Fibroblast of pulmonary artery (primary cell): ENCODE measurements at places on chromosomes 4 and X.

DNA sequence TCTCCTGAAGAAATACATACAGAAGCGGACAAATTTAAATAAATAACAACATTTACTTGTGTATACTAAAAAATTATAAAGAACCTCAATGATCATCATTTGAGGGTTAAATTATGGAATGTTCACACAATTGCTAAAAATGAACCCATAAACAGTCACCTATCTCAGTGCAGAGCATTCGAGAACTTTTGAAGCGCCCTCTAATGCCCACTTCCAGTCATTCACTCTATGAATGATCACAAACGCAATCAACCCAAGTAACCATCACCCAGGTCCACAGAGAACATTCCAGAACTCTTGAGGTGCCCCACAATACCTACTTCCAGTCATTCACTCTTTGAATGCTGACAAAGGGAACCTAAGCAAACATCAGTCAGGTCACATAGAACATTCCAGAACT is 103.5 kb upstream of the PLAC1 start:
- DNase-seq: no peak

DNA sequence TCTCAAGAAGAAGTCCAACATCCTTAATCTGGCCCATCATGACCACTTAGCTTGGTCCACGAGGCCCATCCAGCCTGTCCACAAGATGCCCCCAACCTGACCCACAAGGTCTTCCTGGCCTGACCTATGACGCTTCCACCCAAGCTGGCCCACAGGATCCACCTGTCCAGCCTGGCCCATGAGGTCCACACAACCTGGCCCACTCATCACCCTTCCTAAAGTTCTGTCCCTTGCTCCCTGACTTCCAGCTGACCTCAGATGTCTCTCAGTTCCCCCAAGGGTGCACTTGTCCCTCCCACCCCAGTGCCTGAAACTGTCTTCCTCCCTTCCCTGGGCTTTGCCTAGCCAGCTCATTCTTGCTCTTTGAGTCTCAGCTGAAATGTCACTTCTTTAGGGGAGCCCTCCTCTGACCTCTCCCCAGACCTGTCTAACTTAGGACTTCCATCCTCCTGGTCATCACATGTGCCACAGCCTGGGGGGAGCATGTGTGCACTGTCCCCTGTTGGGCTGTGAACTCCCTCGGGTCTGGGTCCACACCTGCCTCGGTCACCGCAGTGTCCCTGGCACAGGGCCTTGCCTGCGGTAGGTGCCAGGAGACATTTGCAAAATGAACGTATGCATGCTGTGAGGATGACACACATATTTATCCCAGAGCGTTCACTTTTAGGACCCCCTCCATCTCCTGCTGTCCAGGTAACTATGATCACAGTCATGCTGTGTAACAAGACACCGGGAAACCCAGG is 61.7 kb downstream of the EVC start:
- DNase-seq: no peak

DNA sequence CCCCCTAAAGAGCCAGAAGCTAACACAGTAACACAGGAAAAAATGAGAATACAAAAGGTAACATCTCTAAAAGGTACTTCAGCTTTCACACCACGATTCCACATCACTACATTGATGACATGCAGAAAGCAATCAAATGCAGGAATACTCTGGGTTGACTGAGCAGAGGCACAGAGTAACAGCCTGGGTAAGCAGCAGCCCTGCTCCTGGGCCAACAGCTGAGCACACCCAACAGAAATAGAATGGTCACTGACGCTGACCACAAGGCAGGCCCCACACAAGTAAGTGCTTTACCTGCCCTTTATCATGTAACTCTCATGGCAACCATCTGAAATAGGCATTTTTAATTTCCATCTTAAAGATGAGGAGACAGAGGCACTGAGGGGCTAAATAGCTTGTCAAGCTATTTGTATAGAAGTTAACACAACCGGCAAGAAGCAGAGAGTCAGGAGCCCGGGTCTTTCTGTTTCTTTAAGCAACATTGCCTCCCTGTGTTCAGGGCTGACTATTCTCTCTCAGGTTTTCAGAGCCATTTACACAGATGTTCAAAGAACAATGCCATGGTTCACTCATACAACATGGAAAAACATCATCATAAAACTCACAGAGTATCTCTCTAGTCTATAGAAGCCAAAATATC is 168.9 kb downstream of the ZNF674 start:
- DNase-seq: peak; percentile 70

- no peak for DNase-seq
Measured at GRCh38 chr4:87734084-87734483, 65.3 kb upstream of the IBSP start.

GRCh38 chrX:106919932-106920452 is at the start of gene CLDN2:
TSS of gene CLDN2 (plus strand) at chrX:106920402. CDS start at chrX:106928229, 7,827 bp downstream.
- no peak for DNase-seq

- no peak for DNase-seq
Measured at GRCh38 chr4:186790630-186791029, 67.0 kb upstream of the FAT1 start.

GRCh38 chrX:55452833-55453124 is 852 bp downstream of the MAGEH1 start:
- DNase-seq: no peak

DNA sequence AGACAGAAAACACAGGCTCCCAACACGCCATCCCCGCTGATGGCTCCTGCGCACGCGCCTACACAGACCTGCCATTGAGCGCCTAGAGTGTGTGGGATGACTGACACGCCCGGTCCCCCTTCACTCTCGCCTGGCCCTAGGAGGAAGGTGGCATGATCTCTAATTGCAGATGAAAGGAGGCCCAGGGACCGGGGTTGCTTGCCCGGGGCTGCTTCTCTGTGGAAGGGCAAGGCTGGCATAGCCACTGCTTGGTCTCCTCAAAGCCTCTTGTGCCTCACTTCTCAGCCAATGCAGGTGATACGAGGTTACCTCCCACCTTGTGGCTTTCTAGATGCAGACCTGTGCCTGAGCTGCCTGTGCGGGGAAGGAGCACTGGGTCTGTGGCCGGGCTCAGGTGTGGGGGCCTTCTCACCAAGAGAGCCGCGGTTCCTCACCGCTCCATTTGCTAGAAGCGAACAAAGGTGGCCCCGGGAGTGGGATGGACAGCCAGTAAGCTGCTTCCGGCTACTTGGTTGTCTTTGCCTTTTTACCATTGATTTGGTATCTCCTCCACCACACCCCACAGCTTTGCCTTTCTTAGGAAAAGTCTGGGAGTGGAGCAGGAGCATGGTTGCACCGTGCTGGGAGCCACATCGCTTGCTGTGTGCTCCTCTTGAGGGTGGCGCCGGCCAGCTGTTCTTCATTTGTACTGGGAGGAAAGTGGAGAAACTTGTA is 47.0 kb downstream of the TBC1D14 start:
- no peak for DNase-seq

DNA sequence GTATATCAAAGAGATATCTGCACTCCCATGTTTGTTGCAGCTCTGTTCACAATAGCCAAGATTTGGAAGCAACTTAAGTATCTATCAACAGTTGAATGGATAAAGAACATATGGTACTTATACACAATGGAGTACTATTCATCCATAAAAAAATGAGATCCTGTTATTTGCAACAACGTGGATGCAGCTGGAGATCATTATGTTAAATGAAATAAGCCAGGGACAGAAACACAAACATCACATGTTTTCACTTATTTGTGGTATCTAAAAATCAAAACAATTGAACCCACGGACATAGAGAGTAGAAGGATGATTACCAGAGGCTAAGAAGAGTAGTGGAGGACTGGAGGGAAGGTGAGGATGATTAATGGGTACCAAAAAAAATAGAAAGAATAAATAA is 14.2 kb downstream of the IQCM start:
- DNase-seq: no peak

DNA sequence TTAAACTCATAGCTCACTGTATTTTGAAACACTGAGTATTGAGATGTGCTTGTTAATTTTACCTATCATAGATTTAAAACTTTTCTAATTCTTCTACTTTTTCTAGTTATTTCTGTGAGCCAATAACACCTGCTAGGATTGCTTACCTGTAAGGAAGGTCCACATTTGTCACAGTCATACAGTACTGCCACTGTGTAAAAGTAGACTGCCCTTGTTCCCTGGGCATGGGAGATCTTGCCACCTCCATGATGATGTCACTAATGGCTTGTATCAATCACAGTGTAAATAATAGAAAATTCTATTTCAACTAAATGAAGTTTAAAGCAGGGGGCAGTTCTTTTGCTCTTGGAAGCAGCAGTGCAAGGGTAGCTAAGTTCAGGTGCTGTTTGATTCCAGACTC is 35.9 kb downstream of the GK start:
- DNase-seq: no peak

DNA sequence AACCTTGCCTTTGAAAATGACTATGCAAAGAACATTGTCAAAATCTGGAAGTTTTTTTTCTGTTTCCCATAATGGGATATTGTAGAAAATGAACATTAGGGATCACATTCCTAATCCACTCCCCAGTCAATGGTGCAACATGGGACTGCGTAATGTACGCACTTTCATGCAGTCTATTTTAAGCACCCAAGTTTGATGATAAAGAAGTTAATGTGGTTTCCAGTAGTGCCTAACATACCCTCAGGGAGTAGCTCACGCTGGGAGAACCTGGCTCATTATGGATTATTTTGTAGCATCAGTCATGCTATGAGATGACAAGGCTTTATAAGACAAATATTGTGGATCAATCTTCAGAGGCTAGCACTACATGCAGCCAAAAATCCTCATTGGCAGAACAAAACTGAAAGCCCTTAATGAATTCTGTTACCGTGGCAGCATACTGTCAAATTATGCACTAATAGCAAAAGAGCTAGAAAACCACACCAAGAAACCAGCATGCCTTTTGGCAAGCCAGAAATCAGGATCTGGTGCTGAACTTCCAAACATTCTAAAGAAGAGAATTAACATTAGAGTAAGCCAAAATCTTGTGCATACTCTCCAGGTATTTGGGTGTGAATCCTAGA is 1392.8 kb upstream of the TENM3 start:
- DNase-seq: no peak

DNA sequence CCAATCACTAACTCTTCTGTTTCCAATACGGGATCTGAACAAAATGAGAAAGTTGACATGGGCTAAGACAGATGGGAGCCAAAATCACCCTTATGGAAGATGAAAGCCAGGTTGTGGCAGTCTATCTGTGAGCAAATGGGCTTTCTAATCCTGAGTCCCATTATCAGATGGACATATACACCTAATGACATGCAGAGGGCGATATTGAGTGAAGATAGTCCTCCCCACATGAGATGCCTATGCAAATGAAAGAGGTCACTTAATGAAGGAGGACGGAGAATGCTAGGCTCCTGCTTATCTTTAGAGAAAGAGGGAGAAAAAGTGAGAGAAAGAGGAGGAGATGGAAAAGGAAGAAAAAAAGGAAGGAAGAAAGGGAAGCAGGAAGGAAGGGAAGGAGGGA is 547.5 kb downstream of the NLGN4X start:
- no peak for DNase-seq

DNA sequence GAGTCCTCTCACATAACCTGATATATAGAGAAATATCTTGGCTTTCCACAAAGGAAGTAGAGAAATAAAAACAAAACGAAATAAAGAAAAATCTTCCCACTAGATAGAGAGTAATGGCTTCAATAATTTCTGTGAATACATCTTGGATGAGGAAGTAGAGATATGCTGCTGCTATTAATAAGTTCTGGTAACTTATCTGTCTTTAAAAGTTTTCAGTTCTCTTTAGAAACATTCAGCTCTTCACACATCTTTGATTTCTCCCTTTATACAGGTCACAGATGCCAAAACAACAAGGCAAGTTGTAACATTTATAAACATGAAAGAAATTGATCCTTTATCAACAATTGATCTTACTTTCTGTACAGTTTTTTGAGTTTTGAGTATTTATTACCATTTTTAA is 615.8 kb downstream of the TRAM1L1 start:
- DNase-seq: no peak
